Urothelium cell line (cell line): ENCODE measurements at places on chromosomes 12 and 14.

DNA sequence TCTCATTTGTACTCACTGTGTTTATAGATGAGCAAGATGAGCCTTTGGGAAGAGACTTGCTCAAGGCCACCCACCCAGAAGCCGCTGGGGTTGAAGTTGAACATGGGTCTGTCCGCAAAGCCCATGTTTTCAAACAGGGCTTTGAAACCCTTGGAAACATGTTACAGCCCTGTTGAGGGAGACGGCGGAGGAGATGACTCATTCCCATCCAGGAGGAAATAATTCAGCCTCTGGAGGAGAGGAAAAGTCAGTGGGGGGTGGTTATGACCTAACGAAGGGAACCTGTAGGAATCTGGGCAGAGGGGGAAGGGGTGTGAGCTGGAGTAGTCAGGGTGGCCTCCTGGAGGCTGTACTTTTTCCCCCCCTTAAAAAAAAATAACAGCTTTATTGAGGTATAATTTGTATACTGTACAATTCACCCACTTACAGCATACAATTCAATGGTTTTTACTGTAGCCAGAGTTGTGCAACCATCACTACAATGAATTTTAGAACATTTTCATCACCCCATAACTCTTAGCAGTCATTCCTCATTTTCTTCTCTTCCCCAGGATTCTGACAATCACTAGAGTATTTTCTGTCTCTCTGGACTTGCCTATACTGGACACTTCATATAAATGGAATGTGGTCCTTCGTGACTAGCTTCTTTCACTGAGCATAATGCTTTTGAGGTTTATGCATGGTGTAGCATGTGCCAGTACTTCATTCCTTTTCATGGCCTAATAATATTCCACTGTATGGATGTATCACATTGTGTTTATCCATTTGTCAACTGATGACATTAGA, 1.9 kb upstream of the RIN3 start:
- peak; percentile 81 for DNase-seq

- DNase-seq: no peak
These were observed 8.1 kb downstream of the ATP6V0A2 start for GRCh38 chr12:123720141-123720814.

- DNase-seq: no peak
These were observed 10.8 kb downstream of the DPF3 start for GRCh38 chr14:72883109-72883508.

GRCh38 chr12:32877601-32878459, 18.7 kb downstream of the PKP2 start:
- DNase-seq: no peak

GRCh38 chr14:61051051-61051450, 70.0 kb downstream of the SLC38A6 start:
- DNase-seq: no peak

GRCh38 chr14:44937547-44937946, 24.2 kb downstream of the KLHL28 start:
- DNase-seq: no peak

GRCh38 chr14:101963656-101964296, 597 bp upstream of the DYNC1H1 start:
- DNase-seq: no peak

DNA sequence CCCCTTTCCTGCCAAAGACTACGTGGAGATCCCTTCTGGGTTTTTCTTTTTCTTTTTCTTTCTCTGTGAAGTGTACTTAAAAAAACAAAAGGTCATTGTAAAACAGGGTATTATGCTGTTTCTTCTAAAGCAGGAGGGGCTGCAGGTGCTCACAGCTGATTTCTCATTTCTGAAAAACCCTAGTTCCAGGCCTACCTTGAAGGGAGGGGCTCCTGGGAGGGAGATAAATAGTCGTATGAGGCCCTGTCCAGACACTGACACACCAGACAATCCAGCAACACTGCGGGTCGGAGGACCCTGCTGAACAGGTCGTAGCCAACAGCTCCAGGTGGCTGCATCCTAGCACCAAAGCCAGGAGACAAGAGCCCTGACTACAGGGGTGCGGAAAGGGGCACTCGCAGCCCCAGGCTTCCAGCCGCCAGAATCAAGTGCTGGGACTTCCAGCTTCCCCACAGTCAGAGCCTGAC, 41.1 kb downstream of the PSMA6 start:
- no peak for DNase-seq

- no peak for DNase-seq
These were observed 96.5 kb upstream of the NCOR2 start for GRCh38 chr12:124663771-124664366.

- DNase-seq: peak; percentile 95
These were observed at the start of gene PRDM4 for GRCh38 chr12:107760809-107761501. TSS of gene PRDM4 (minus strand) at chr12:107761137. CDS start at chr12:107760515, 622 bp downstream.

DNA sequence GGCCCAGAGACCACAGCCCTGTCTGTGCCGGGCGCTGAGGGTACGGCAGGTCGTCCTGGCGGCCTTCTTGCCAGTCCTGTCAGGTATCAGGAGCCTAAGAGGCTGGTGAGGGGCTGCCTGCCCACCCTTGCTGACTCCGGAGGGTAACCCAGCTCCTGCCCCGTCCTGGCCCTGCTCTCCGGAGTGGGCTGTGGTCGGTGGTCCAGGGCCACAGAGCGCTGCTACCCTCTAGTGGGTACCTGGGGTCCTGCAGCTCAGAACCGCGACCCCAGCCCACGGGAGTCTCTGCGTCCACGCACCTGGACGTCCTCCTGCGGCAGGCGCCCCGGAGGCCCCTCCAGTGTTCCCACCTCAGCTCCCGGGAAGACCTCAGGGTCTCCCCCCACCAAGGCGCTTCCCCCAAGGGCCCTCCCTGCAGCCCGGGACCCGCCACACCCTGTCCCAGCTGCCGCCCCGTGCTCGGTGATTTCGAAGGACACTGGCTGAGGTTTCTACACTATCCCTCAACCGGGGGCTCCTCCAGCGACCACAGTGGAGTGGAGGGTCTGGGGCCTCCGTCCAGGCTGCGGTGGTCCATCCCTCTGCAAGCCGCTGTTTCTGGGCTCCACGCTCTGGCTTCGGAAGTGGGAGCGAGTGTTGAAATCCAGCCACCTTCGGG, 75.9 kb upstream of the FBRSL1 start:
- DNase-seq: no peak

DNA sequence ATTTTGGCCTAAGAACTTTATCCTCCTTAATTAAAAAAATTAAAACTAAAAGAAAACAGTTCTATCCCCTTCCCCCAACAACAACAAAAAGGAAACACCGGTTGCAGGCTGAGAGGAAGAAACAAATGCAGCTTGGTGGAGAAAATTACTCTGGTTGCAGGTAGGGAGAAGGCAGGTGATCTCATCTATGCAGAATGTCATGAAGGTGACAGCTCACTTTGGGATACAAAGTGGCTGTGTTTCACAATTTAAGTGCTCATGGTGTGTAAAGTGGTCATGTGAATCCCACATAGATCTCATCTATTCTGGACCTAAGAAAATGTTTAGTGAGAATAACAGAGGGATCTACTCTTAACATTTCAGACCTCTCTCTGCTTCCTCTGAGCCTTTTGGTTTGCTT, 219.7 kb upstream of the PKP2 start:
- DNase-seq: peak; percentile 35

DNA sequence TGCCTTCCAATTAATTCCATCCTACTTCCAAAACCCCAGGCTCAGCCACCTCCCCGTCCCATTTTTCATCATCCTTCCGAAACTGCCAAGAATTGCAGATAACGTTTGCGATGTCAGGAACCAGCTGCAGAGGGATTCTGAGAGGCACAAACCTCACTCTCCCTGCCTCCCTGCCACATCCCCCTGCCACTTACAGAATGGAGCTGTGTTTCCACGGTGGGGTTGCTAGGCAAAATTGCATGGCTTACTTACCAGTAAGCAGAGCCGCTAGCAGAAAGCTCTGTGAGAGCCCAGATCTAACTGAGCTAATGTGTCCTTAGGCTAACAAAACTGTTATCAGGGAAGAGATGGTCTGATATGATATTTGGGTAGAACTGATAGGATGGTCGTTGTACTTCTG, 127.4 kb downstream of the KCNK10 start:
- no peak for DNase-seq

GRCh38 chr12:122545855-122546254, 18.8 kb downstream of the KNTC1 start:
- no peak for DNase-seq

DNA sequence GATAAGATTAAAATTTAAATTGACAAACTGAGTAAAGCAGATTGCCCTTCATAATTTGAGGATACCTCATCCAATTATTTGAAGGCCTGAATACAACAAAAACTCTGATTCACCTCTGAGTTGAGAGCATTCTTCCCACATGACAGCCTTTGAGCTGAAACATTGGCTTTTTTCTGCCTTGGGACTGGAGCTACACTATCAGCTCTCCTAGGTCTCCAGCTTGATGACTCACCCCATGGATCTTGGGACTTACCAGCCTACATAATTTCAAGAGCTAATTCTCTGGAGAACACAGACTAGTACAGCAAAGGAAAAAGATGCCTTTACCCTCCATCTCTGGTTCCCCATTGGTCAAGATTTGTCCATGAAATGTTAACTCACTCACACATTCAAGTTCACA, 555.1 kb downstream of the FOXG1 start:
- DNase-seq: peak; percentile 24

DNA sequence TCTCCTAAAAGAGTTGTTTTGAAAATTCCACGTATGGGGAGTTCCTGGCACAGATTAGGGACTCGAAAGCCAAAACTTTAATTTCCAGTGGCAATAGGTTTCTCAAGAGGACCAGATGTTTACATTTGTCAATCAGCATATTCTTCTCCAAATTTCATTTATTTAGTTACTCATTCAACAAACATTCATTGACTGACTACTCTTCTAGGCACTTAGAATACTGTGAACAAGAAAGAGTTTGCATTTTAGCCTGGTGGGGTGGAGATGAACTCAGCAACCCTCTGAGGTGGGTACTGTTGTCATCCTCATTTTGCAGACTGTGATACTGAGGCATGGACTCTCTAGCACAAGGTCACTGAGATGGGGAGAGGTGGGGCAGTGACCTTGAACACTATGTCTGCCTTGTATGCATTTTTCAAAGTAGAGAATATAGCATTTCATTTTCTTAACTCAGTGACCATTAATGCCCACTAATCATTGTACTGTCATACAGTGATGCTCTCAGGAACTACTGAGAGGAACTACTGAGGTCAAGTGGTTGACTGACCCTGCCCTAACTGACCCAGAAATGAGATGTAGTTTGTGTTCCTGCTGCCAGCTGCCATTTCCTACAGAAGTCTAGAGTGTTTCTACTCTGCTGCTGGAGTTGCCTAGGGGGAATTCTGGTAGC, 2.2 kb downstream of the L3HYPDH start:
- no peak for DNase-seq

GRCh38 chr12:116803013-116803736, 65.1 kb downstream of the RNFT2 start:
- DNase-seq: no peak

GRCh38 chr12:10620078-10620779, 6.8 kb upstream of the MAGOHB start:
- no peak for DNase-seq

DNA sequence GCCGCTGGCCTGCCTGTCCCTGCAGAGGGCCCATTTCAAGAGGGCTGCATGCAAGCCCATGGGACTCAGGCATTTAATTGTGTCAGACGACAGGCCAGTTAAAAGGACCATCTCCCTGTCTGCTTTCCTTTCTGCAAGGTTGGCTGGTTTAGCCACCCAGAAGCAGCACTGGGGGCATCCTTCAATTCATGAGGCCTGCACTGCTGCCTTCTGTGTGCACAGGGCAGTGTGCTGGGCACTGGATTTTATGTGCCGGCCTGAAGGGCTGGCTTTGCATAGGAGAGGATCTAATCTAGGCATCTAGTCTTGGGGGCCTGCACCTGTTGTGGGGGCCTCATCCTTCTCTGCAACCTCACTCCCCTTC, 114.1 kb upstream of the FKBP4 start:
- DNase-seq: no peak

DNA sequence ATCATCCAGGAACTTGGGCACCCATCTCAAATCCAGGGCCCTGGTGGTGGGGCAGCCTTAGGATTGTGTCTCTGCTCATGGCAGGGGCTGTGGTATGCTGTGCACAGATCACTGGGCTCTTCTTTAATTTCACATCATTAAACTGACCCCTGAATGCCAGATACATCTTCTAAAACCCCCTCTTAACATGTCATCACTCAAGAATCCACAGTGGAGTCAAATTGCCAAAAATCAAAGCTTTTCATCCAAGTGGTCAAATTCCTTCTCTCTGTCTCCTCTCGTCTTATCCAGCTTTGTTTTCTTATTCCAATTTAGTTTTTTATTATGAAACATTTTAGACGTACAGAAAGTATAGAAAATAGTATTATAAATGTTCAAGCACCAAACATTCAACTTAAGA, 97.5 kb downstream of the ADCK1 start:
- DNase-seq: no peak

- DNase-seq: peak; percentile 95
These were observed 214.9 kb downstream of the ZFP36L1 start for GRCh38 chr14:68577802-68578541.

GRCh38 chr12:4280351-4281163, 7.0 kb downstream of the CCND2 start:
- DNase-seq: no peak

- DNase-seq: no peak
These were observed 31.5 kb upstream of the SLCO1B3 start for GRCh38 chr12:20778969-20779368.

DNA sequence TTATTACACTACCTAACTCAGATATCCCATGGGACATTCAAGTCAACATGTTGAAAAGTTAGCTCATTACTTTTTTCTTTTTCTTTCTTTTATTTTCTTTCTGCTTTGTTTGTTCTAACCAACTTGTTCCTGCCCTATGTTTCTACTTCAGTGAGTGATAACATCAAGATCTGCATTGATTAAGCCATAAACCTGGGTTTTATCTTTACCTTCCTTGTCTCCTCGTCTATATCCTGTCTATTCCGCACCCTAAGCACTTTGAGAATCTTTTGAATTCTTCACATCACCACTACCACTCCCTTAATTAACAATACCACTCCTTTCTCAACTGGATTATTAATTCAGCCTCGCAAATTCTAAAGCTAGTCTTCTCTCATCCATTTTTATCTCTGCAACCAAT, 81.9 kb upstream of the AVPR1A start:
- no peak for DNase-seq

DNA sequence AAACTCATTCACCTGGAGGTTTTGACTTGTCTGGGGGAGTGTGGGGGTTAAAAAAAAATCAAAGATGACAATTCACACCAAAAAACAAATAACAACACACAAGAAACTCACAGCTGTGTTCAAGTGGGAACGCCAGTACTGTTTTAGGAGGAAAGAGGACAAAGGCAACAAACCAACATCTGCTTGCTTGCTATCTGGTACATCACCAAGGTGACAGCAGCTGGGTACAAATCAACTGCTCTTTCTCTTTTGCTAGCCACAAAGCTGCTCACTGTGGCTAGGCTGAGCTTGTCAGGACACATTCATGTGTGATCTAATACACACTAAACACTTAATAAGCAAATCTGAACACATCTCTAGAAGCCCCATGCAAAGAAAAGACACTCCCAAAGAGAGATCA, 128.0 kb upstream of the RAP1B start:
- no peak for DNase-seq

DNA sequence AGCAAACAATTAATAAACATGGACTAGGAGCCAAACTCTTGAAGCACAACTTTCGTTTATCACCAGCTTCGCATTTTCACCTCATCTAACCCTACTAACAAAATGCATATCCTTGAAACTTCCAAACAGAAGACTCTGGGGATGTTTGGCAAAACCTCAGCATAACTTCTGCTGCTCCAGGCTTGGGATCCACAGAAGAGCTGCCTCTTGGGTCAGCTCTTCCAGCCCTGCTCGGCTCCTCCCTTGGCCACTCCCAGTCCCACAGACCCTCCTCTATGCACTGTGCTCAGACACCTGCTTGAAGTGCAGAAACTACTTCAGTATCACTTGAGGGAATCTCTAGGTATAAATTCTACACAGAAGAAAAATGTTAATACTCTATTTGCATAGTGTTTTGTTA, 110.0 kb upstream of the AMIGO2 start:
- no peak for DNase-seq

- no peak for DNase-seq
These were observed at the start of gene OR6C68 for GRCh38 chr12:55492078-55492477. TSS of gene OR6C68 (plus strand) at chr12:55492378. CDS start at chr12:55492378, 0 bp downstream.
